ENCODE measurements at places on chromosomes 12 and 14.

DNA sequence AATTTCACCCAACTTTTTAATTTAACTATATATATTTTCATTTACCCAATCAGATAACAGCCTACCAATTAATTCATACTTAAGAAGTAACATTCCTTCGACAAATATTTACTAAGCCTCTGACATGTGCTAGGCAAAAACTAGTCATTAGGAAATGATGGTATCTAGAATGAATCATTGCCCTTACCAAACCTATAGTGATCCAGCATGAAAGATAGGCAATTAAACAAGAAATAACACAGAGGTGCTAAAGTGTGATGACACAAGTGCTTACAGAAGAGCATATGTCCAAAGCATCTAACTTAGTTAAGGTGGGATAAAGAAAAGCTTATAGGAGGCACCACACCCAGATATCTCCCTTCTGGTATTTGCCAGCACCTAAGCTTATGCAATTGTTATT is 166.5 kb upstream of the RASSF8 start:
- DNase-seq, result no peak

DNA sequence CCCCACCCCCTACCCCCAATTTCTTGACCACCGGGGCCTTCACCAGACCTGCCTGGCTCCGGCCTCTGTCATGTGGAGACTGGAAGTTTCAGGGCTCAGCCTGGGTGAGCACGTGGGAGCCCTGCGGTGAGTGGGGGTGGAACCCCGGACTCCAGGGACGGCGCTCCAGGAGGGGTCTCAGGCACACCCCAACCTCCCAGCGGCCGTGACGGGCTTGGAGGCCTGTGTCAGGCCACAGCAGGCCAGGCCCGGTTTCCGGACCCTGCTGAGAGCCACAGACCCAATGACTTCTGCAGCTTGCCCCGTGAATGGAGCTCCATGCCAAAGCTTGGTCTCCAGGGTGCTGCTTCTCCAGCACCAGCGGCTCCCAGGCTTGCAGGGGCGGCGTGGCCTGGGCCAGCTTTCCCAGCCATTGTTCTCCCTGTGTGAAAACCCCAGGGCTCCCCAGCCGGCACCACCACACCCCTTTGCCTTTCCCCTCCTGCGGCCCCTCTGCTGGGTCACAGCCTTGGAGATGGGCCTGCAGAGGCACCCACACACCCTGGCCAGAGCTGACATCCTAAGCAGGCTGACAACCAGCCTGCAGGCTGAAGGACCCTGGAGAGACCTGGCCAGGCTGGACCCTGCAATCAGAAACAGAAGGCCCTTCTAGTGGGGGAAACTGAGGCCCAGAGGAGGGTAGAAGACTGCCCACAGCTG is 186.2 kb upstream of the C14orf180 start:
- DNase-seq, result no peak

- DNase-seq, result no peak
Measured at GRCh38 chr12:561908-562593, 101.2 kb downstream of the NINJ2 start.

DNA sequence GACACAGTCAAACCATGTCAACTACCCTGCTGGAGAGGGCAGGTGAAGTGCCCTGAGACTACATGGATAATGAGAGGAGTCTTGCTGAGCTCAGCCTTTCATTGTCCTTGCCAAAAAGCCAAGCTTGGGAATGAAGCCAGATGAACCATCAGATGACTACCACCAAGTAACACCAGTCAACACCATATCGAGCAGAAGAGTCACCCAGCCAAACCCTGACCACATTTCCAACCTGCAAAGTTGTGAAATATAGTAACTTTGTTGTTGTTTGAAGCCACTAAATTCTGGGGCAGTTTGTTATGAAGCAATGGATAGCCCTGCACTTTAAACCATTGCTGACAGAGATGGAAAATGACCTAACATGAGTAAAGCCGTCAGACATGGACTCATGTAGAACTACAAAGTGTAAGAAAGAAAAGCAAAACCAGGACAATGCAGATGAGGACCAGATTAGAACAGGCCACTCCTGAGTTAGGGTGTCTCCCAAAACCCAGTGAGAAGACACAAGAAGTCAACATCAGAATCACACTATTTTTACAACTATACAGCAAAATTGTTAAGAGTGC is 12.5 kb upstream of the CRADD start:
- no peak for DNase-seq

DNA sequence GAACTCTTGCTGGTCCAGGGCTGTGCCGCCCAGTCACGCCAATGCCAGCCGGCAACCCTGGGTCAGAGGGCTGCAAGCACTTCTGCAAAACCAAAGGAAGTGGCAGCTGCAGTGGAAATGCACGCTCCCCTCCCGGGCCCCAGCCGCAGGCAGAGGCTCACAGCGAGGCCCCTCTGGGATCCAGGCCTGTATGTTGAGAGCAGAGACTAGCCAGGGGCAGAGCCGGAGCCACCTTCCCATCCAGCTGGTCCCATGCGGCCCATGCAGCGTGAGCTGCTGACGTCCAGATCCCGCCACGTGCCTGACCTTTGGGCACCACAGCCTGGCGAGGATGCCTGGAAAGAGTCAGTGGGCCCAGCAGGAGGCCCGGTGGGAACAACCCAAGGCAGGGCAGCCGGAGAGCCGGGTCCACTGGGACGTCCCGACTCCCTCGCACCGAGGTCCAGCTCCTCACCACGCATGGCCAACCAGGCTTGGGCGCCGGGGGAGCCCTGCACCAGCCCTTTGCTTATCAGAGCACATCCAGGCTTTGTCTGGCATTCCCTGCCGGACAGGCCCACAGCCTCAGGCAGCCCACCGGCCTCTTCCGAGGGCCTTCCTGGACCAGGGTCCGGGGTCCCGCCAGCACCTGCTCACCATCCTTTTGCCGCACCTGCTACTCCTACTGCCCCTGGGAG is 4.3 kb downstream of the GPR132 start:
- DNase-seq, result no peak

DNA sequence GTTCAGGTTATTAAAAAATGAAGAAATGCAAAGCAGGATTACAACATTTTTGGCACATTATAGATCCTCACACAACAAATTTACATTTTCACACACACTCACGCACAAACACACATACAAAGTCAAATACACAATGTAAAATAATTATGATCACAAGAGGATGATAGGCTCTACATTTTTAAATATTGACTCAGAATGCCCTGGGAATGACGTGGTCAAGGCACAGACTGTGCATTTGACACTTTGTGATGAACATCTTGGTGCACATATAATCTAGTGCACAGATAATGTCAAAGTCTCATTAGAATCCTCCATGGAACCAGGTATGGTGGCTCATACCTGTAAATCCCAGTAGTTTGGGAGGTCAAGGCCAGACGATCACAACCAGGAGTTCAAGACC is 49.4 kb downstream of the DPF3 start:
- peak; percentile 33 for DNase-seq

Measured in fibroblast of skin of abdomen (primary cell).